DMS79 (cell line): ENCODE measurements at places on chromosomes 6 and 20.

- DNase-seq, result peak; percentile 62
Observed at GRCh38 chr20:17557675-17558006, 12.2 kb upstream of the DSTN start.

DNA sequence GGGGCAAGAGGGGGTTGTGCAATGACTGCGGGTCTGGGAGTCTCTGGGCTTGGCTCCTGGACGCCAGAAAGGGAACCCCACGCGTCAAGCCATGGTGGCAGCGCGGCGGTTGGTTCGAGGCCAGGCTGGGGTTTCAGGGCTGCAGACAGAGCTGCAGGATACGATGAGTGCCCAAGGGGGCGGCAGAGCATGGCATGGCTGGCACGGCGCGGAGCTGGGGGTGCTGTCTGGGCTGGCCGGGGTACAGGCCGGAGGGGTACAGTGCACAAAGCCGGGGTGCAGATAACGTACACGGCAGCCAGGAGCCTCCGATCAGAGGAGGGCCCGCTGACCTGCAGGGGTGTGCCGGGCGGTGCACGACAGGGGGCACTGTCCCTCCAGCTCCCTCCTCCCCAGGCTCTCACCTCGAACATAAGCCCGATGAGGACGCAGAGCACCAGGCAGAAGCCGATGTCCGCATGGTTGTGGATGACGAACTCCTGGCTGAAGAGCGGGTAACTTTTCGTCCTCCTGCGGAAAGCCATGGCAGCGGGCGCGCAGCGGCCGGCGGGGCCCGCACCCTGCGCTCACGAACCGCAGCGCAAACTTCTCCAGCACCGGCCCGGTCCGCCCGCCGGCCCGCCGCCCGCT is 353 bp downstream of the TRAM2 start:
- DNase-seq, result peak; percentile 43

DNA sequence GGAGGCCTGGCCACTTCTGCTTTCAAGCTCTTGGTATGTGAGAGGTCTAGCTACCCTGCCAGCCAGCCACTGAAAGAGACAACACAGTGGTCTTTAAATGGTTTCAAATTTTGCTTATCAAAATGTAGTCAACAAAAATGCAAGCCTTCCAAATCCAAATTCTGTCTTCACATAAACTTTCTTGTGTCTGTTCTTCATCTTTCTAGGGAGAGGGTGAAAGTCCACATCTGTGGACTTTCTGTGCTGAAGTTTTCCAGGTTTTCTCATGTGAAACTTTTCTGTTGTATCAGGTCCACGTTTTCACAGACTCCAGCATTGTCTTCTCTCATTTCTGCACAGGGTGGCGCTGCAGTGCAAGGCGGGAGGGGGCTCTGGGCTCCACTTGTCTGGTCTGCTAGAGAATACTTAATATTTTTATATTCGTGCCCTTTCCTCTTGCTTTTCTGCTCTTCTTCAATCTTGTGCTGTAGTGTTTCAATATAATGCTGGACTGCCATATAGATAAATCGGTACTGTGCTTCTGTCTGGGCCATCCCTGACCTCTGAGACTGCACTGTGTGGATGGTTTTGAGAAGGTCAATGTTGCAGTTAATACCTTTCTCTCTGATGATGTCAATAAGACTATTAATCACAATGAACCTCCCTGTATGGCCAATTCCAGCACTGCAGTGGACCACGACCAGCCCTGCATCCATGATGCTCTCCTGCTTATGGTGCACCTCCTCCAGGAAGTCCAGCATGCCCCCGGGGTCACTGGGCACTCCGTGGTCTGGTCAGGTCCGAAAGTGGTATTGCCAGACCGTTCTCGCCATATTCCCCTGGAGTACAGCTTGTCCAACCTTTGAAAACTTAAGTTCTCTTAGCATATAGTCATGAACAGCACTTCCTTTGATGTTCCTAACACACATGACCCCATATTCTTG is 161.6 kb upstream of the TNFAIP3 start:
- no peak for DNase-seq

DNA sequence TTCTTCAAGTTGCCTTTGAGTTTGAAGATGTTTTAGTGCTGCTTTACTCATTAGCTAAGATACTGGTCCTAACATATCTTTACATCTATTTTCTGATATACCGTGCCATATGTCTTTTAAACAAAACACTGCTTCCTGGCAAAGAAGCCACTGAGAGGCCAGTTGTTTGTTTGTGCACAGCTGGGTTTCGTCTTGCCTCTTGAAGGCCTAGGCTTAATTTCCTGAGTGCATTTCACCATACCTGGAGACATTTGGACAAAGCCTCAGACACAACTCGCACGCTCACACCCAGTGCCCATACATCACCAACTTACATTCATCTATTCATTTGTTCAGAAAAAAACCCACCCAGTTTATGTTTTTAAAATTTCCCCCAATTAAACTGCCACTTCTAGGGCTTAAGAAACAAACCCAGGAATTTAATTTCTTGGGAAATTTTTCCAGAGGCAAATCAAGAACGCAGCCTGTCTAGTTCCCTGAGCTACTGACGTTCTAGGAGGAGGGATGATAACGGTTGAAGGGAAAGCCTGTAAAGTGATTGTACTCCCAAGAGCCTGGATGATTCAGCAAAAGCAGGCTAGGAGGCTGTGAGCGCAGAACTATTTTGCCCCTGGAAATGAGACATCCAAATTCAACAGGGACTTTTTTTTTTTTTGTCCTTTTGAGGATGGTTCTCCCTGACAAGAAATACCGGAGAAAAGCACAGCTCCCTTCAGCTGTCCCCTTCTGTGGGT is 77.7 kb downstream of the OLIG3 start:
- no peak for DNase-seq

GRCh38 chr6:116536216-116536621 is 9.3 kb downstream of the TRAPPC3L start:
- peak; percentile 12 for DNase-seq

DNA sequence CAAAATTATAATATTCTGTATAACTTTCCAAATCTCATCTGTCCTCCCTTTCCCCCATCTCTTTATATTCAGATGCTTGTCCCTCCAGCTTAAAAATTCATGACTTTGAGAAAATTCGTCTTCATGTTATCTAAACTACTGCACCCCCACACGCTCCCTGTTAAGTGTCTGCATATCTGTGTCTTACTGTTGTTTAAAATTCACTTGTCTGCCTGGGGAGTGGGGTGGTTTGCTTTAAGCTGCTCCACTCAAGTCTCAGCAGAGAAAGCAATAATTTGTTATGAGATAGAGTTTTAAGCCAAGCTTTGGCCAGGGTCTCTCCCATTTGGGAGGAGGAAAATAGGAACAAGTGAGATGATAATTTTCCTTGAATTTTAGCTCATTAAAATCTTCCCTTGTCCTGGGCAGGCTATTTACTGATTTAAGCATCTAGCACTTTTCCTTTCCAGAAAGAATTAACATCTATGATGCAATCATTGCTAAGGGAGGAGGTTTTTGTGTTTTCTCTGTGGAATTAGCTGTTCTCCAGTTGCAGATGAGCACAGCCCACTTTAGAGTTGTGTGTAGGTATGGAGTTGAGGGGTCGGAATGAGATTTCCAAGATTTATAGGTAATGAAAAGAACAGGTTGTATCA is 36.8 kb downstream of the MTHFD1L start:
- DNase-seq, result no peak

GRCh38 chr20:63032861-63033793 is 26.4 kb upstream of the BHLHE23 start:
- DNase-seq, result no peak

DNA sequence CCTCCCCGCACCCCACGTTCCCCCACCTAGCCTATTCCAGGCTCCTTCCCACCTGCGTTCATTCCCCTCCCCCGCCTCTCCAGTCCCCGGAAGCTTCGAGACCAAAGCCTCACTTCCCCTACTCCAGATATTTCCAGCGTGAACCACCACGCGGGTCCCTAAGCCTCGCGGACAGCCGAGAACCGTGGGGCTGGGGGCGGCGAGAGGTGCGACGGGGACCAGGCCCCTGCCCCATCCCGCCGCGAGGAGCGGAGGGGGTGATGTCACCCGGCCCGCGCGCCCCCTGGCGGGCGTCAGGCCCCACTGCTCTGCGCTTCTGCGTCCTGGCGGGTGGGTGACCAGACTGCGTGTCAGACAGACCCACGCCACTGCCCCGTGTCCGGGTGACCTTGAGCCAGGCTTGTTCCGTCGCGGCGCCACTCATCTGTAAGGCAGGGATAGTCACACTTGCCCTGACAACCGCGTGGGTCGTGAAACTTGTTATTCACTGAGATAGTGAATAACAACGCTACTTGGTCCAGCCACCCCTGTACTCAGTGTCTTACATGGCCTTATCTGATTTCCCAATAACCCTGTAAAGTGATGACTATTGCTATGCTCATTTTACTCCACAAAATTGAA is 9.0 kb upstream of the HSP90AB1 start:
- DNase-seq, result no peak

DNA sequence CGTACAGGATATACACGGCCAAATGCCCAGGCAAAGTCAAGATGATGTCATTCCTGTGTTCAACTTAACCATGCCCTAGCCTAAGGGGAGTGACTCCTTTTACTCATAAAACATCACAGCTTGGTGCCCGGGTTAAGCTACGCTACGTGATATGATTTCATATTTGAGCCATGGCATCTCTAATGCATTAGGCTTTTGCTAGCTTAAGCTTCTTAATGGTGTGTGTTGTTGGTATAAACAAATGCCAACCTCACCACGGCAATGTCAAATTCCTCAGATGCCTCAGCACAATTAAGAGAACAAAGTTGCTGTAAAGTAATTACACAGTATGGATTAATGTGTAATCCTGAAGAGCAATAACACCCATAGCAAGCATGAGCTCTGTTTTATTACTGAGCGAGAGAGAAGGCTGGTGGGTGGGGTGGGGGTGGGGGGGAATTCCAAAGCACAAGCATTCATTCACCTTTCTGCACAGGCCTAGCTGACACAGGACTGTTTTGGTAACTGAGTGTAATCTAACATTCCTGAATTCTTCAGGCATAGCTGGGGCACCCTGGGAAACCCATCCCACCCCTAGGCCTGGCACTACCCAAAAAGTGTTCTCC is 44.7 kb upstream of the CNKSR3 start:
- DNase-seq, result no peak

DNA sequence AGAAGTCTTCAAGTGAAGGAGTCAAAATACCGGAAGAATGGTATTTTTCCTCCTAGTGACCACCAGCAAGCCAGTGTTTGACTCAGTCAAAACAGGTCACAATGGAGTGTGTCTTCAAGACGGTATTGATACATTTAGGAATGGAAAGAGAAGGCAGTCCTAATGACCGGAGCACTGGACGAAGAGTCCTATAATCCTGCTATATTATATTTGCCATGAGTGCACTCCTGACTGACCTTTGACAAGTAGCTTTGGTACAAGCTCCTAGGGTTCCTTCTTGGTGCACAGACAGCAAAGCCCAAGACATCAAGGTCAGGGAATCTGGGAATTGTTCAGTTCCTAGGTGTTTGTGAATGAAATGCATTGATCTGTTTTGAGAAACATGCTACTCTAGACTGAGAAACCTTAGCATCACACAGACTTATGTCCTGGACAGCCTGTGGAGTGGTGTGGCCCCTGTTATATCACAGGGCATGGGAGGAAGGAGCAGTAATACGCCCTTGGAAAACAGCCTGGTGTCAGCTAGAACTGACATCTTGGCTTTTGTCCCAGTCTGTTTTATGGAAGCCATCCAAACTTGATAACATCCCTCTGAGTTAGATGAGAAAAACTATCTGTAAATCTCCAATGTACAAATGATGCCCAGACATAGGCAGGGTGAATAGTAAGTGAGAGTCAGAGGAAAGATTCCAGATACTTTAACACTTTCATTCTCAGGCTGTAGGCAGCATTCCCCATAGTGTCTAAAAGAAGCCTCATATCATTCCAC is 18.5 kb downstream of the NOX3 start:
- no peak for DNase-seq

GRCh38 chr6:18416341-18416679 is 29.2 kb downstream of the RNF144B start:
- DNase-seq, result no peak
